ENCODE measurements at places on chromosomes 3 and 15.
A peak's percentile ranks its signal among the peaks of the same experiment; 100 is the strongest.

DNA sequence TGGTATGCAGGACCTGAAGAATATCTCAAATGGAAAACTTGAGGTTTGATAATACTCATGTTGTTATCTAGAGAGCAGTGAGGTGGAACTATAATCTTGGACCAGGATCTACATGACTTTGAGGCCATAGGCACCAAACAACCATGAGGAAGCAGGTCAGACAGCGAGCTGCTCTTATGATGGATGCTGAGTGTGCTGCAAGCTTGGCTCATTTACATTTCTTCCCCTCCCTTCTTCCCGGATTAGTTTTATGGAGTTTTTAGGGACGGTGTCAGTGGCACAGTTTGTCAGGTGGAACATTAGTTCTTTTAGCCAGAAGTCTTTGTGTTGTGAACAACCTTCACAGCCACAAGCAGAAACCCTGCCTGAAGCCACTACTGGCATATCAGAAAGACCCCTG is 8.0 kb upstream of the MYZAP start:
- no peak for DNase-seq

- DNase-seq: no peak
Measured at GRCh38 chr3:32712506-32713055, 27.6 kb downstream of the CNOT10 start.

DNA sequence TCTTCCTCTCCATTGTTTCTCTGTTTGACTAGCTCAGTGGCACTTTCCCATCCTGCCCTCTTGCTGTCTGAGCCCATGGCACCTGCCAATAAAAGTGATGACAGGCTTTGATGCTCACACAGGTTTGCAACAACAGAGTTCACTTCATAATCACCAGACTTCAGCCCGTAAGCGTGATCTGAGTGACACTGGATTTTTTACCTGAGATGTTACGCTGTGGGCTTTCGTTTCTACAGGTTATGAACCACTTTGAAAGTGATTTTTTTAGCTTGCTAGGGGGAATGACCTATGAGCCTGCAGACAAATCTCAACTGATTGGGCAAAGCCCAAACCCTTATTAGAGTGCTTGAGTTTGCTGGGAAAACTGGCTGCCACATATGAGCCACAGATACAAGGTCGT is 173.9 kb upstream of the ICE2 start:
- DNase-seq: no peak

- no peak for DNase-seq
Measured at GRCh38 chr15:85849946-85850345, 55.2 kb upstream of the KLHL25 start.

DNA sequence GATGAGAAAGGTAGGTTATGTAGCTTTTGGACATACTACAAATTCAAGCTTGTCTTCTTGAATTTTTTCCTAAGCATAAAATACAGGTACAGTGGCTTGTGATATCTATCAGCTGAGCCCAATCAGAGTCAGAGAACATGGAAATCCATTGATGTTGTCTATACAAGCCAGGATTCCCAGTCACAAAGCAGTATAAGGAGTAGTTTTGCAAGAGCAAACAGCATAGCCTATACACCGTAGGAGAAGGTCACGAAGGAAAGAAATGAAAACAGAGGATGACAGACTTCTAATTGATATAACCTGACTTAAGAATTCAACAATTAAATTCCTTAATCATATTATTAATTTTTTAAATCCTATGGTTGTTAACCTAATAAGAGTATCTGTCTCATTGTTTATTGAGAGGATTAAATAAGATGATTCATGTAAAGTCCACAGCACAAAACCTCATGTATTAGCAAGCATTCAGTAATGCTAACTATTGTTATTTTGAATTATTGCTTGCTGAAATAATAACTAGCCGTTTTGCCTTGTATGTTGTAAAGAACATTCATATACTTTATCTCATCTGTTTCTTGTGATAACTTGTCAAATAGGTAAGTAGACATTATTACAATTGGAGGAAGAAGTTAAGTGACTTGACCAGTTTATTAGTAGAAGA is 276.6 kb upstream of the ZPLD1 start:
- DNase-seq: no peak

- DNase-seq: peak; percentile 9
Measured at GRCh38 chr3:64686446-64686908, 1.3 kb downstream of the ADAMTS9 start.

GRCh38 chr3:185120126-185120525 is 32.7 kb downstream of the C3orf70 start:
- no peak for DNase-seq

DNA sequence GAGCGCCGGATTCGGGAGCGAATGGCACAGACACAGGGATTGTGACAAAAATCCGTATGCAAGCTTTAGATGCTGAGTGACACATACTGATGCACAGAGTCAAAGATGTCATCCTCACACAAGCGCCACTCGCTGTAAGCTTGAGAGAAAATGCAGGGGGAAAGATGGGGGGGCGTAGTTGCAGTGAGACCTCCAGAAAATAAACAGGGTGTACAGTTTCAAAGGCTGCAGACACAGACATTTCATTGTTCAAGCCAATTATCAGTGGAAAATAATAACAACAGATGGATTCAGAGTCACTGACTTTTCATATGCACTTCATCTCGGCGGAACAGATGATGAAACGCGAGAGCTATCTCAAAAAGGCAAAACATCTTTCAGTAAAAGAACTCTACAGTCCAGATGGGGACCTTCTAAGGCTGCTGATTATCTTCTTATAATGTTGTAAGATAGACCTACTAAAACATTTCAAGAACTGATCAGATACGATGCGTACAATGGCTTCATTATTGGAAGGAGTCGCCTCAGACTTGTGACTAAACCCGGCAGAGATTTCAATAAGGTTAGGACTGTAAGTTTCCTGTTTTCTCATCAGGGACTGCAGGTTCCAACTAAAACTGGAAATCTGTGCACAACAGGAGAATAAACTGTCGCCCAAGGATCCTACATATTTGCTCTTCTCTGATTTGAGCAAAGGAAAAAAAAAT is 275.4 kb downstream of the FOXP1 start:
- no peak for DNase-seq

DNA sequence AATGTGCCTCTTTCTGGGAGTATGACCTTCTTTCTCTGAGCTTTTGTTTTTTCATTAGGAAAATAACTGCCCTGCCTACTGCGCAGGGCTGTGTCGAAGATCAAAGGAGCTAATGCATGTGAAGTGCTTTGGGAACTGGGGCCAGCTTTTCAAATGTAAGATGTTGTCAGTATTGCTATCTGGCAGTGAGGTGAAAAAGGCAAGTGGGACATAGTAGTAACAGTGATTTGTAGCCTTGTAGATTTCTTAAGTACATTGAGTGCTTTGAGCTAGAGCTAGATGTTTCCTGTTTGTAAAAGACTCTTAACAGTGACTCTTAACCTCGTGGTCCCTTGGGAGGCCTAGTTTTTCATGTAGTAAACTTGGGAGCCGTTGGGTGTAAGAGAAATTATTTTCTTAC is 126.5 kb downstream of the ECT2 start:
- no peak for DNase-seq

DNA sequence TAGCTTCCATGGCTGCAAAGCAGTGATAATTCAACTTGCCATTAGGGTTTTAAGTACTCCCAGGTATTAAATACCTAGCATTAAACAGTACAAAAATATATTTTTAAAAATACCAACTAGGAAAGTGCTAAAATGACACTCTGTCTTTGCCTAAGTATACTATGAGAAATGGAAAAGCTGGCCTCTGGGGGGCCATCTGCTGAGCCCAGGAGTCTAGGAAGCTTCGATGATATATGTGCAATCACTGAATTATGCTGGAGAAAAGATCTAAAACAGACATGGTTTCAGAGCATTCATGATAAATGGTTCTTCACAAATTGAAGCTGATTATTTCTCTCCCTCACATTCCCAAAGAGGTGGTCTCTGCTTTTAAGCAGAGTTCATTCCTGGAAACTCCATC is 191.8 kb downstream of the OPA1 start:
- no peak for DNase-seq

GRCh38 chr15:73924171-73924921 is 1.9 kb upstream of the LOXL1 start:
- DNase-seq: no peak

DNA sequence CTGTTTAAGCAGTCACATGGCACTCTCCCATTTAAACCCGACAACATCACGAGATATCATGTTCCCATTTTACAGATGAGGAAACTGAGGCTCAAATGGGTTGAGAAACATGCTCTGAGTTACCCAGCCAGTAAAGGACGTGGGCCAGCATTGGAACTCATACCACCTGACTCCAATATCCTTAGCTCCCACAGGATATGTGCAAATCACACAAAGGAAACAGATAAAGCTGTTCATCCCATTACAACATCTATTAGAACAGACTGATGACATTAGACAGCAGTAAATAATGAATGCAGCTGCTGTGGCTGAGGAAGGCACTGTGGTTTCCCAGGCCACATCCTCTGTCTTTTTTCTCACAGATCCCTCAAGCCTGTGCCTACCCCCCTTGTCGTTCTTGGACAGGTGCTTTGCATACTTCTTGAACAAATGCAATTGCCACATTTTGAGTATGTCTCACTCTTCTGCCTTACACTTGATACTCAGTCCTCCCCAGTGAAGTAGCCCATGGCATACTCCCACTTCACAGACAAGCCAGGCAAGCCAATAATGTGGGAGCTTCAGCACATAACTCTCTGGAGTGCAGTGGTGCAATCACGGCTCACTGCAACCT is 17.7 kb downstream of the FRMD4B start:
- peak; percentile 76 for DNase-seq

DNA sequence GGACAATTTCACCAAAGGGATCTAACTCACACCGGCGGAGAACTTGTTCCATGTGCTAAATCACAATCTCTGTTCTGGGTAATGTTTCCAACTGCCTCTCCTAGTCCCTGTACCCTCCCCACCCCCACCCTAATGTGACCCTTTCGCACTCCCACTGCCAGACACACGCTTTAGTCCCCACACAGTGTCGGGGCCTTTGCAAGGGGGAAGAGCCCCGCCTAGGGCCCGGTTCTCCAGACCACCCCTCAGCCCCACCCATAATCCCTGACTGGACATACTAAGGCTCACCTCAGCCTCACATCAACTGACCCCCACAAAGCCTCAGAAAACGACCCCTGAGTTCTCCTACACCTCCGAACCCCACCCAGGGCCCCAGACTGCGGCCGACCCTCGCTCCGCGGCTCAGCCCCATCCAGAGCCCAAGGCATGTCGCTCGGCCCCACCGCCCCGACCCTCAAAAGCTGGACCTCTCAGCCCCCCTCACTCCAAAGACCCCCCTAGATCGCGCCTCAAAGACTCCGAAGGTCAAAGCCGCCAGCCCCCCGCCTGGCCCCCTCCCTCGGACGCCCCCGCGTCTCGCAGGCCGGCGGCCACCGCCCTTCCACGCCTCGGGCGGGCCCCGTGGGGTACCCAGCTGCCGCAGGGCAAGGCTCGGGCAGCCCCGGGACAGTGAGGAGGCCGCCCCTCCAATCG is 72.0 kb upstream of the MAP4 start:
- DNase-seq: no peak

- no peak for DNase-seq
Measured at GRCh38 chr3:31439890-31440750, 92.6 kb upstream of the STT3B start.

DNA sequence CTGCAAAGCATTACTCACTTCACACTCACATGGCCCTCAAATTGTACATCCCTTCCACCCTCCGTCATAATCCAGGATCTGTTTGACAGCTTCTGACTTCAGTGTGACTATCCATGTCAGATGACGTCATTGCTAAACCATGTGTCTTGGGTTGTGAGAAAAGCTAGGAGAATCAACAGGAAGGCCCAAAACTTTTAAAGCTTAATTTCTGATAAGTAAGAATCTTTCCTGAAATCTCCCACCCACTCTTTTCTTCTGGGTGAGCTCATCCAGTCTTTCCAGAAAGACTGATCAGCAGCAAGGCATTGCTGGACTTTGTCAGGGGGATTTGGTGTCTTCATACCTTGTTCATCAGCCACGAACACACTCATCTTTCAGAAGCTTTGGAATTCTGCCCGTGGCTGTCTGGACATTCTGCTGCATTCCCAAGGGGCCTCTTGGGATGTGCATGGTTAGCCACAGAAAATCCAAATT is 11.5 kb upstream of the LMCD1 start:
- DNase-seq: no peak

DNA sequence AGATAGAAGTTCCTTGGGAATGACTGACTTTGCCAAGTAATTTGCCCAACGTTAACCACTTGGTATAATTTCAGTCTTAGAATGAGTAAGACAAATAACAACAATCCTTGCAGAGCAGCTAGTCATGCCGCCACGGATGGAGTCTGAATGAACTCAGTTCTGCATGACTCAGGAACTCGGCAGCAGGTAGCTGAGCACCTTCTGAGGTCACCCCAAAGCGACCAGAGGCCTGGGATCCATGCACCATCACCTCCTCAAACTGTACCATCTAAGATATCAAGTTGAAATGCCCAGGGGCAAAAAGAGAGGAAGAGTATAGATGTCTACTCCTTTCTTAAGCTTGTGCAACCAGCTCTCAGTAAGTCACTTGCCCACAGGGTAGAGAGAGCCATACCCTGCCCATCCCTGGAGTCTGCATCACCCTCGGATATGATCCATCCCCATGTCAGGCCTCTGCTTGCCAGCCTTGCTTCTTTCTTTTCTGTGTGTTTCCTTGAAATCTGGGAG is 8.5 kb upstream of the CDCP1 start:
- no peak for DNase-seq

GRCh38 chr15:49901996-49902684 is 216.9 kb downstream of the ATP8B4 start:
- no peak for DNase-seq
